Dermis microvascular lymphatic vessel endothelial cell (primary cell): ENCODE measurements at places on chromosomes 12 and 14.
A peak's percentile ranks its signal among the peaks of the same experiment; 100 is the strongest.

GRCh38 chr14:47929334-47929733 lies 253.9 kb upstream of the MDGA2 start:
- DNase-seq: no peak

- DNase-seq: peak; percentile 69
Observed at GRCh38 chr14:50943943-50944646, at the start of gene PYGL. Gene PYGL, minus strand, starts transcription at chr14:50944483. Its CDS starts 80 bp downstream, at chr14:50944403.

- no peak for DNase-seq
Observed at GRCh38 chr14:71373773-71374172, 466.5 kb downstream of the PCNX1 start.

- DNase-seq: no peak
Observed at GRCh38 chr14:22122227-22122818, 448.7 kb upstream of the OR4E1 start.

DNA sequence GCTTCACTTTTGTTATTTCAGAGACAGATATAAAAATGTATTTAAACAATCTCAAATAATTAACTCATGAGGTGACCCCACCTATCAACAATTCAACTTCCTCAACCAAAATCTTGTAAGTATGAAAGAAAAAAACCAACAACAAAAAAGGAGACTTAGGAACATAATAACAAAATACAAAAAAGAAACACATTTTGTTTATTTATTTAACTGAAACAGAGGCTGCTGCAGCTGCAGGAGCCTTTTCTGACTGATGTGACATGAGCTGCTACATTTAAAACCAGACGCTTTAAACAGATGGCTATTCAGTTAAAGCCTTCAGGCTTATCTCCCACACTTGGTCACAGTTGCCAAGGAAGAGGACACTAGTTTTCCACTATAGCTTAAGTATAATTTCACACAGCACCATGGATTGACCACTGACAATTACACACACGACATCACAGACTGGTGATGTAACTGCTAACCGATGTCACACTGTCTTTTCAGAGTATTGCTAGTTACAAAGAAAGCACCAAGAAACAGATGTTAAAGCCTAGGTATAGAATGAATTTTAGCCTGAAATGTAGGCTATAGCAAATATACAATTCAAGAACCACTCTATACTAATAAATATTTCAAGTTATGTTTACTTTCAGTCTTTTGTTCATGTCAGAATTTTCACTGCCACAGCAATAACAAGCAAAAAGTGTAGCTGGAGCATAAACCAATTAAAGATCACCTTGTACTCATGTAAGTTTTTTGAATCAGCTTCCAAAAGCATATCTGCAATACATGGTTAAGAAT lies 113.0 kb downstream of the MED13L start:
- DNase-seq: peak; percentile 35

- no peak for DNase-seq
Observed at GRCh38 chr12:5189173-5189572, 145.5 kb downstream of the KCNA5 start.

DNA sequence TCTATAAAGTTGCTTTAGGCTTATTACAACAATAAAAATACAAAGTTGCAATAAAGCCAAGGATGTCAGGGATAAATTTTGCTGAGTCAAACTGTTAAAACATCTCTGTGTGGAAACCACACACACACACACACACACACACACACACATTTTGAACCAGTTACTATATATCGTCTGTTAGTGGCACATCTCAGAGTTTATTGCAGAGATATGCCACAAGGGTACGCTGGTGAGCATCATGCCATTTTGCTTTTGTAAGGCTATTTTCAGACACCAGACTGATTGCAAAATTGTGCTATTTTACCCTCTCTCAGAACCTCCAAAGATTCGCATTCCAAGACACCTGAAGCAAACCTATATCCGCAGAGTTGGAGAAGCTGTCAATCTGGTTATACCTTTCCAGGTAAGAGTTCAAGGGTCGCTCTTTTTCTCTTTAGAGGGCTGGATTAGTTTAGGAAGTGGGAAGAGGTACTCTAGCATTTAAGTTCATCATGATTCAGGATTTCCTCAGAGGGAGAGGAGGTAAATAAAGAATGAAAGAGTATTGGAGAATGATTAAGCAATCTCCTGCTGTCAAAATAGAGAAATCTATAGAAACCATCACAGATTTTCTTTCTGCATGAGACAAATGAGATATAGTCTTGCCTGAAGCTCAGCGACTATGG lies 27.3 kb upstream of the CHPT1 start:
- peak; percentile 26 for DNase-seq
